Activated effector memory CD4-positive, alpha-beta T cell treated with anti-CD3 and anti-CD28 coated beads, Interleukin-2, amount 50 U/mL, for 16 hours (primary cell): ENCODE measurements at places on chromosomes 5 and 9.

GRCh38 chr9:130996676-130997394 lies 12.1 kb upstream of the LAMC3 start:
- no peak for DNase-seq

DNA sequence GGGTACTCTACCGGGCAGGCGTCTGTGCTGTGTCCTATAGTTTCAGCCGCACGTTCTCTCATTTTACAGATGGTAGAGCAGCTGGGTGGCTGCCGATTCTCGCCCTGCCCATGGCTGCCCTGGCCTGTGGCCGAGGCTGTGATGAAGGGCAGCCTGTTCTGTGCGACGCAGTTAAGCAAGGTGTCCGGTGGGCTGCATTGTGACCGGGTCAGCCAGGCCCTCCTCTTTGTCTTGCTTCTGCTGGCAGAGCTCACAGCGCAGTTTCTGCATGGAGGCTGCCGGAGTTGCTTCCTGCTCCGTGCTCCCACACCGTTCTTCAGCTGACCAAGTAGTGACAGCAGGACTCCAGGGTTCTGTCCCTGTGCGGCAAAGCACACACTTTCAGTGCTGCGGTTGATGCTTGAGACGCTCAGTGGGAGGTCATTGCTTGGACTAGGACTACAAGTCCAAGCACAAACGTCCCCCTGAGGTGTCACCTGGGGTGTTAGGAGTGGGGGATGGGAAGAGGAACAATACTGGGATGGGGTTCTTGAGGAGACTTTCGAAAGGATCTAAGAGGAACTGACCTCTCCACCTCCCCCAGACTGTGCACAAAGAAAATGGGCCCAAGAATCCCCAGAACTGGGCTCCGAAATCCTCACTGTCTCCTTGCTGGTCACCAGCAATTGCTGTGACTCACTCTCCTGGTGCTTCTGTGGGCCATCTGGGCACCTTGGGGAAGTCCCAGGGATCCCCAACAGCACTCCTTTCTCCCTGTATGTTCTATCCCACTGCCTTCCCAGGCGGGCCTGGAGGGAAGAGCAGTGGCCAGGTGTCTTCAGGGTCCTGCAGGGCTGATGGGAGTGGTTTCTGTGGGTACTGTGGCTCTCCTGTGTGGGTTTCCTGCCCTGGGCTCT lies 58.2 kb downstream of the GADD45G start:
- no peak for DNase-seq

GRCh38 chr5:72441862-72442540 lies 65.2 kb downstream of the ZNF366 start:
- no peak for DNase-seq

- DNase-seq, result no peak
Observed at GRCh38 chr5:36646507-36647023, 40.2 kb downstream of the SLC1A3 start.

GRCh38 chr5:151351671-151352070 lies 4.3 kb upstream of the SLC36A2 start:
- no peak for DNase-seq

DNA sequence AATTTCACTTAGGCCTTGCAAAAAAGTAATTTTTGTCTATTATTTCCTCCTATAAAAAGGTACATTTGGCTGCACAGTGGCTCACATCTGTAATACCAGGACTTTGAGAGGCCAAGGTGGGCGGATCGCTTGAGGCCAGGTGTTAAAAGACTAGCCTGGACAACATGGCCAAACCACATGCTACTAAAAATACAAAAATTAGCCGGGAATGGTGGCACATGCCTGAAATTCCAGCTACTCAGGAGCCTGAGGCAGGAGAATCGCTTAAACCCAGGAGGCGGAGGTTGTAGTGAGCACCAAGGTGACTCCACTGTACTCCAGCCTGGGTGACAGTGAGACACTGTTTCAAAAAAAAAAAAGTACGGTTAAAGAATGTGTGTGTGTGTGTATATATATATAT lies 15.7 kb downstream of the NUP155 start:
- DNase-seq, result no peak

DNA sequence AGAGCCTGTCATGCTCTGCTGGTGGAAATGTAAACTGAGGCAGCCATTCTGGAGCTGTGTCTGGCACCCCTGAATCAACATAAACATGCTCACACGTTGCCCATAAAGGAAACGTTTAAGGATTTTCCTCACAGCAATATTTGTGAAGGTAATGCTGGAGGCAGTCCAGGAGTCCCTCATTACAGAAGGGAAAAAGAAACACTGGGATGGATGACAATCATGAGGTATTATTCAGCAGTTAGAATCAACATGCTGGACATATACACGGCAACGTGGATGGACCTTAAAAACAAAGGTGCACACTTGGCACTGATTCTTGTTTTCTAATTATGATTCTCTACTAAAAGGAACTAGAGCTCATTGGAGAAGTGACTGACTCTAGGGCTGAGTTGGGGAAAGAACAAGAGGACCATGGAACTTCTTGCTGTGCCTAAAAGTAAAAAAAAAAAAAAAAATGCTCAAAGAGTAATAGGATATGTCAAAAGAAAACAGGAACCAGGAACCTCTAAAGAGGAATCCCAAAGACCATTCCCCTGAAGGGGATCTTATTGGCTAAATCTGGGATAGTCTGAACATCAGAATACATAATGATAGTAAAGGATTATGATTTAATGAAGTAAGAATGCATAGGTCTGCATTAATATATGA lies 18.6 kb downstream of the B4GALT1 start:
- DNase-seq, result no peak

DNA sequence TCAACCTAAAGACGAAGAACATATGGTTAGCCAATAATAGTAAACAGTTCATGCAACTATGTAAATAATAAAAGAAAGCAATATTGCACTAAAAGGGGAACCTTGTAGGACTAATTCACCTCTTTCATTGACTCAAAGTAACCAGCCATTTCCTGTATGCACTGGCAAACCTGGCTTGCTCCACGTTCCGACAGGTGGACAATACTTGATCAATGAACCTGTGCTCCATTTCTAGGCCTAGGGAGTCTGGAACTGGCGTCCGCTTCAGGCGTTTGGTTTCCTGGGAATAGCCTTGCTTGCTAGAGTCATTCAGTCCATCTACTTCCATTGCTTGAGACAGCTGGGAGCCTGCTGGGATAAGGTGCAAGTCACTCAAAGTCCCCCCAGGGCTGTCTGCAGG lies 41.6 kb downstream of the PTAR1 start:
- DNase-seq, result no peak
